T-helper 2 cell treated with Interferon-gamma antibody and Interleukin-4, amounts not matched to agents 5 μg/mL and 100 μg/mL, for 36 hours (primary cell): ENCODE measurements at places on chromosomes 6 and 20.
A peak's percentile ranks its signal among the peaks of the same experiment; 100 is the strongest.

GRCh38 chr6:168035661-168036545, 38.4 kb downstream of the KIF25 start:
- peak overlapping the region; percentile 74 for H3K4me3 ChIP-seq
- peaks cover 12% of the 10 kb centered on the region for H3K4me1 ChIP-seq
- peaks cover 11% of the 10 kb centered on the region for H3K27me3 ChIP-seq
- no peak for DNase-seq
- H3K36me3 ChIP-seq, result peaks cover 2% of the 10 kb centered on the region
- peak overlapping the region; percentile 97 for H3K27ac ChIP-seq

- no peak overlapping the region for H3K27ac ChIP-seq
- H3K27me3 ChIP-seq, result peaks cover 2% of the 10 kb centered on the region
- H3K4me1 ChIP-seq, result peaks cover 4% of the 10 kb centered on the region
- DNase-seq, result no peak
- H3K36me3 ChIP-seq, result no peaks in the 10 kb centered on the region
These were observed 38.3 kb downstream of the MRS2 start for GRCh38 chr6:24440897-24441598.

GRCh38 chr6:1667012-1667804, 57.5 kb downstream of the FOXC1 start:
- no peaks in the 10 kb centered on the region for H3K27me3 ChIP-seq
- H3K4me3 ChIP-seq, result no peak overlapping the region
- no peak overlapping the region for H3K27ac ChIP-seq
- no peaks in the 10 kb centered on the region for H3K4me1 ChIP-seq
- no peaks in the 10 kb centered on the region for H3K36me3 ChIP-seq
- DNase-seq, result no peak

- peak; percentile 33 for DNase-seq
- peaks cover under 1% of the 10 kb centered on the region for H3K27me3 ChIP-seq
- H3K4me1 ChIP-seq, result peaks cover 6% of the 10 kb centered on the region
- H3K4me3 ChIP-seq, result no peak overlapping the region
- peaks cover 4% of the 10 kb centered on the region for H3K36me3 ChIP-seq
- peak overlapping the region; percentile 59 for H3K27ac ChIP-seq
These were observed 44.0 kb upstream of the ZBTB24 start for GRCh38 chr6:109526905-109527628.

DNA sequence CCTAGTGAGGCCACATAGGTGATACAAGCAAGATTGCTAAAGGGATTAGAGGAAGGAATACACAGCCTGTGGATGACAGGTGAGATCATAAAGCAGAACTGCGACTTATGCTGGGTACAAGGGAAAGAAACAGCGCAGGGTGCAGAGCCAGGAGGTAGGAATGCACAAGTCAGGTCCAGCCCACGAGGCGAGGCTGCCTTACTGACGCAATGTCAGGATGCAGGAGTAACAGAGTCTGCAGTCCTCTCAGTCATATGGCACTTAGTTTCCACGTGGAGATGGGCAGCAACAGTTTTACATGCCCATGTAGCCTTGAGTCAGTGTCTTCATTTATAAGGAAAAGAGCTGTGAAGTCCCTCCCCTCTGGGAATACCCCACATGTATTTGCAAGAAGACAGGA, 210.9 kb downstream of the SYNE1 start:
- H3K36me3 ChIP-seq, result no peaks in the 10 kb centered on the region
- no peak for DNase-seq
- H3K27me3 ChIP-seq, result peaks cover 10% of the 10 kb centered on the region

- no peaks in the 10 kb centered on the region for H3K27me3 ChIP-seq
- H3K4me3 ChIP-seq, result no peak overlapping the region
- peak; percentile 59 for DNase-seq
- H3K36me3 ChIP-seq, result peaks cover 5% of the 10 kb centered on the region
These were observed 52.2 kb upstream of the DTNBP1 start for GRCh38 chr6:15715060-15715459.

DNA sequence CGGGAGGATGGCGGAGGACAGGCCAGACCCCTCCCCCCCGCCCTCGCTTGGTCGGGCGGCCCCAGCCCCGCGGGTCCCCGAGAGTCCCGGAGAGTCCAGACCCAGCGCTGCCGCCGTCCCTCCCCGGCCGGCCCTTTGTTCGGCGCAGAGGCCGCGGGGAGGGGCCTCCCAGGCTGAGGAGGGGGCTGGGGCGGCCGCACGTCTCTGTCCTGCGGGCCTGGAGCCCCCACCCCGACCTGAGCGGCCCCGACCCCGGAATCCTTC, 806 bp downstream of the KCNQ2 start:
- H3K4me1 ChIP-seq, result no peaks in the 10 kb centered on the region
- no peak overlapping the region for H3K4me3 ChIP-seq
- H3K27ac ChIP-seq, result no peak overlapping the region
- peaks cover 33% of the 10 kb centered on the region for H3K27me3 ChIP-seq

DNA sequence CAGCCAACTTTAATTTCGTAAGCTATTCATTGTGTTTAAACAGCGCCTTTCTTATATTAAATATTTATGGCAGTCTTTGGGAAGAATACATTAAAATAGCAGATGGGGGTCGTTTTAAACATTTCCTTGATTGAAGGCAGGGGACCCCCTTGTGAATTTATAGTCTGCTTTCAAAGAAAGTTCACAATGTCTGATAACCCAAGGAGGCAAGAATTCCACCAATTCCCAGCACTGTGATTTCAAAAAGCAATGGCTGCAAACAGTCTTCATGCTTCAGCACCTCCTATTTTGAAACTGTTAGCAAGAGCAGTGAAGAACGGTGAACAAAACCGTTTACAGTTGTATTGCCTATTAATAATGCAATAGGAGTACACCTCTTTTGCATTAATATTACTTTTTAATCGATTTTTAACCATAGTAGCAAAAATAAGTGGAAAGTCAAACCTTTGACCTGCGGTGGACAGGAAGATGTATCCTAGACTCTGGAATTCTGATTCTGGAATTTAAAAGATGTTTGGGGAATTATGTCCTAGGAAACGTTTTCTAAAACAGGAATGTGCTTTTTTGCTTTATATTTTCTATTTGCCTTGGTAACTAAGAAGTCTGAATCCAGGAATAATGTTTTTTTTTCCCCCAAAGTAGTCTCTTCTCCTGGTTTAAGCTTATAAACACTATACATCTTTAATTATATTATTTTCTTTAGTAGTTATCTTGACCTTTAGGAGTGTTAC, 393.0 kb downstream of the CDKAL1 start:
- H3K4me3 ChIP-seq, result no peak overlapping the region
- H3K27me3 ChIP-seq, result no peaks in the 10 kb centered on the region
- H3K4me1 ChIP-seq, result no peaks in the 10 kb centered on the region
- DNase-seq, result no peak

DNA sequence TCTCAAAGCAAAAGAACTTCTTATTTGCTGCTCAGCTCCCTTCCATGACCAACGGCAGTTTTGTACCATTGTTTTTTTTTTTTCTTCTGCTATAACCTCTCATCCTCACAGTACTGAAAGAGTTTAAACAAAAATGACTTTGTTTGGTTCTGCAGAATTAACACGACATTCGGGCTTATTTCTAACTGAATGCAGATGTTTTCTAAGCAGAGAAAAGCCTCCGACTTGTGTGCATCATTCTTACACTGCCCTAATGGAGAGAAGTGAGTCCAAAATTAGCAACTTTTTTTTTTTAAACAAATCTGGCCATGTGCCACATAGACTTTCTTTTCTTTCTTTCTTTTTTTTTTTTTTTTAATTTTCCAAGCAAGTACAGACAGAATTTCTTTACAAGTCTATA, 382.7 kb downstream of the HDGFL1 start:
- H3K36me3 ChIP-seq, result no peaks in the 10 kb centered on the region
- H3K4me3 ChIP-seq, result no peak overlapping the region
- no peak overlapping the region for H3K27ac ChIP-seq
- H3K27me3 ChIP-seq, result no peaks in the 10 kb centered on the region

- peaks cover 13% of the 10 kb centered on the region for H3K36me3 ChIP-seq
- no peak overlapping the region for H3K27ac ChIP-seq
- no peak for DNase-seq
These were observed 47.8 kb downstream of the ELOVL5 start for GRCh38 chr6:53300656-53301551.

GRCh38 chr6:47440719-47441118, 36.9 kb upstream of the CD2AP start:
- no peaks in the 10 kb centered on the region for H3K36me3 ChIP-seq
- H3K4me1 ChIP-seq, result no peaks in the 10 kb centered on the region
- H3K27ac ChIP-seq, result no peak overlapping the region
- no peak overlapping the region for H3K4me3 ChIP-seq
- peaks cover 9% of the 10 kb centered on the region for H3K27me3 ChIP-seq

GRCh38 chr6:83592770-83593394, 80.5 kb downstream of the PRSS35 start:
- H3K4me3 ChIP-seq, result no peak overlapping the region
- no peak for DNase-seq
- H3K4me1 ChIP-seq, result no peaks in the 10 kb centered on the region
- no peaks in the 10 kb centered on the region for H3K36me3 ChIP-seq

- no peak for DNase-seq
- no peak overlapping the region for H3K4me3 ChIP-seq
- no peaks in the 10 kb centered on the region for H3K4me1 ChIP-seq
- no peaks in the 10 kb centered on the region for H3K36me3 ChIP-seq
- H3K27me3 ChIP-seq, result no peaks in the 10 kb centered on the region
These were observed 442.0 kb upstream of the SOX4 start for GRCh38 chr6:21151530-21151929.

DNA sequence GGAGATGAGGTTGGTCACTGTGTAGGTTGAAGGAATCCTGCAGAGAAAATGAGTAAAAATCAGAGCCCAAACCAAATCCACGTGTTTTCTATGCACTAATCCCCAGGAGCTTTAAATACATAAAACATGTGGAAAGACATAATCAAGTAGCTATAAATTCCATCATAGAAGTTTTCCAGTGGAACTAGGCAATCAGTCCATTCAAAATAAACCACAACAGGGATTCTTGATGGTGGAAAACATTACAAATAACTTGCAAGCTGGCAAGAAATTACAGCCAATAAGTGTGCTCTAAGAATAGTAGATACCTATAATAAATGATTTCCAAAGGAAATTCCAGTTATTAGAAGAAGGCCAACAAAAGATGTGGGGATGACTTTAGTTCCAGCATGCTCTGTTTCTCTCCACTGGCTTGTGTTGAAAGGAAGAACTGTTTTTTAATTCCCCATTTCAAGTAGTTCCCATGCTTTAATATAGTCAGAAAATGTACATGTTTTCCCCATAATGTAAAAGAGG, 49.8 kb upstream of the ADGRG6 start:
- no peak for DNase-seq
- no peaks in the 10 kb centered on the region for H3K4me1 ChIP-seq
- H3K36me3 ChIP-seq, result no peaks in the 10 kb centered on the region
- H3K27ac ChIP-seq, result no peak overlapping the region
- H3K4me3 ChIP-seq, result no peak overlapping the region

GRCh38 chr6:144897441-144897921, 612.3 kb downstream of the UTRN start:
- H3K4me1 ChIP-seq, result no peaks in the 10 kb centered on the region
- H3K4me3 ChIP-seq, result no peak overlapping the region
- no peak overlapping the region for H3K27ac ChIP-seq
- peaks cover 18% of the 10 kb centered on the region for H3K27me3 ChIP-seq
- no peaks in the 10 kb centered on the region for H3K36me3 ChIP-seq

- H3K36me3 ChIP-seq, result peaks cover 14% of the 10 kb centered on the region
- no peak overlapping the region for H3K27ac ChIP-seq
- no peak for DNase-seq
- no peak overlapping the region for H3K4me3 ChIP-seq
These were observed 285.7 kb upstream of the PREP start for GRCh38 chr6:105688573-105688972.

DNA sequence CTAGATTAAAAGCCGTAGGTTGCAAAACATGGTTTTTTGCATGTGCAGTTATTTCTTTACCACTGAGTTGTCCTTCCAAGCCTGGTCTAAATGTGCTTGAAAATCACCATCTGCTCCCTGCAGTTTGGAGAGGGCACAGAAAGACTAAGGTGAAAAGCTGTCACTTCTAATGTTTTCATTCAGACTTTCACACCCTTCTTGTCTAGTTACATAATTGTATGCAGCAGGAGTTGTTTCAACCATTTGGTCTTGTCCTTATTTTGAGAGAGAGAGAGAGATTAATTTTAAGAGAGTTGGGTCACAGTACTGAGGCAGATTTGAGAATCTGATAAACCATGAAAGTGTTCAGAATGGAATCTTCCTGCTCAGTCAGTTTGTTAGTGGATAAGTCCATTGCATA, 82.5 kb downstream of the ARID1B start:
- H3K4me1 ChIP-seq, result peaks cover 44% of the 10 kb centered on the region
- no peak overlapping the region for H3K27ac ChIP-seq
- no peak overlapping the region for H3K4me3 ChIP-seq
- no peak for DNase-seq
- H3K27me3 ChIP-seq, result no peaks in the 10 kb centered on the region

DNA sequence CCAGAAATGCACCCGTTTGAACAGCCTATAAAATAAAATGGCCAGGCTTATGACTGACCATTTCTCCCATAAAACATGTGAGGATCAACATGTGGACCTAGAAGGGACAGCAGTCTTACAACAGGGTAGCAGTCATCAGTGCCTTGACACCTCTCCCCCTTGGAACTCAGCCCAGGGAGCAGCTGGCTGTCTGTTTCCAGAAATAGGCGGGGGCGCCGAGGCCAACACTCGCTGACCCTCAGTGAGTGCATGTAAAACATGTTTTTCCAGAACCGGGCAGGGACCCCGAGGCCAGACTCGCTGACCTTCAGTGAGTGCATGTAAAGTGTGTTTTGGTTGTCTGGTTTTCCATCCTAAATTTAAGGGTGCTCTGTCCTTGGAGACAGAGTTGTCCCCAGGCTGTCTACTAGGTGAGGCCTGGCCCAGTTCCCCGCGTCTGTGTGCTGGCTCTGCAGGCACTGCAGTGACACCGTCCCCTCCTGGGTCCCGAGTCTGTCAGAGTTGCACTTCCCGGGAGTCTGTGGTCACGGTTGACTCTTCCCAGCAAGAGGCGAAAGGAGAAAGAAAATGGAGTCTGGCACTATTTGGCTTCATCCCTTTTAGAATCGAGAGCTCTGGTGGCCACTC, 19.8 kb upstream of the ADRM1 start:
- no peak overlapping the region for H3K27ac ChIP-seq
- H3K4me1 ChIP-seq, result no peaks in the 10 kb centered on the region
- H3K36me3 ChIP-seq, result peaks cover 19% of the 10 kb centered on the region
- no peak overlapping the region for H3K4me3 ChIP-seq
- DNase-seq, result no peak

- H3K4me3 ChIP-seq, result no peak overlapping the region
- no peaks in the 10 kb centered on the region for H3K36me3 ChIP-seq
- peaks cover 13% of the 10 kb centered on the region for H3K27me3 ChIP-seq
These were observed 34.2 kb upstream of the B4GALT5 start for GRCh38 chr20:49747707-49748524.

DNA sequence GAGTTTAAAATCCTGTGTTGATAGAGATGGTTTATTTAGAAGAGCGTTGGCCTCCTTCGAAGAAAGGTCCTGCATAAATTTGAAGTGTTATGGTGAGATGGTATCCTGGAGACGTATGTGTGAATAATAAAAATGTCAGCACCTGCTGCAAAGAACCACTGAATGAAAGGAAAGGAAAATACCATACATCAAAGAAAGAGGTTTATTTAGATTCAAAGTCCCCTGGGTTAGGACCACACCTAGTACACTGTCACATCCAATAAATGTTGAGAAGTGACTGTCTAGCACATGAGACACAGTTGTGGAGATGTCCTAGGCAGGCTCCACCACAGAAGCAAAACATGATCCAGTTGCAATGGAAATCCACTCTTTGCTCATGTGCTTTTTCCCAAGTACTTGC, 214.7 kb downstream of the PAX1 start:
- no peaks in the 10 kb centered on the region for H3K36me3 ChIP-seq
- no peak overlapping the region for H3K27ac ChIP-seq
- no peaks in the 10 kb centered on the region for H3K27me3 ChIP-seq
- no peak for DNase-seq

GRCh38 chr6:36352477-36353157, 15.9 kb upstream of the BNIP5 start:
- DNase-seq, result no peak
- no peak overlapping the region for H3K27ac ChIP-seq
- peaks cover 45% of the 10 kb centered on the region for H3K27me3 ChIP-seq
- no peak overlapping the region for H3K4me3 ChIP-seq
- peaks cover 13% of the 10 kb centered on the region for H3K4me1 ChIP-seq
- no peaks in the 10 kb centered on the region for H3K36me3 ChIP-seq
